Astrocyte (in vitro differentiated cells and primary cell): ENCODE measurements at places on chromosomes 2 and 18.
A peak's percentile ranks its signal among the peaks of the same experiment; 100 is the strongest.

DNA sequence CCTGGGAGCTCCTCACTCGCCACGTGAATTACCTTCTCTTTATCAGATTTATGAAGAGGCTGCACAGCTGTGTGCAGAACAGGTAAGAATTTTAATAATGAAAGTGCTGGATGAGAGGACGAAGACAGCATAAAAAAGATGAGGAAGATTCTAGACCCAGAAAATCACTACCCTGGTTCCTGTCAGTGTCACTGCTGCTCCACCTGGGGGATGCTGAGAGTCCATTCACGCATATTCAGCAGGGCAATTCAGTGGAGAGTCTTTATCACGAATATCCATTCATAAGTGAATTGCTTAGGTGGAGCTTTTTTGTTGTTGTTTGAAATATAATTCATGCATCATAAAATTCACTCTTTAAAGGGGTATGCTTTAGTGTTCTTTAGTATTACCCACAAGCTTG, 52.0 kb downstream of the MRPL33 start:
- no peak for DNase-seq

DNA sequence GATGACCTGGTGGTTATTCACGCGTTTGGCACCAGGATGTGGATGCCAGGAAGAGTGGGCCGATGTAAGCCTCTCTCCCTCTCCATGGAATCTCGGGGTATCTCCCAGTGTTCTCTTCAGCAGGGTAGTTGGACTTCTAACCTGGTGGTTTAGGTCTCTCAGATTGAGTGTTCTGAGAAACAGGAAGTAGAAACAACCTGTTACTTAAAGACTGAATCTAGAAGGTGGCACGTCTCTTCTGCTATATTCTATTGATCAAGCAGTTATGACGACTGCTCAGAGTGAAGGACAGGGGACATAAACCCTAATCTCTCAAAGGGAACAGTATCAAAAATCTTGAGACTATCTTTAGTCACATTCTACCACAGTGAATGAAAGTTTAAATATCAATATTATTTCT, 918.7 kb upstream of the PIK3C3 start:
- DNase-seq: no peak

DNA sequence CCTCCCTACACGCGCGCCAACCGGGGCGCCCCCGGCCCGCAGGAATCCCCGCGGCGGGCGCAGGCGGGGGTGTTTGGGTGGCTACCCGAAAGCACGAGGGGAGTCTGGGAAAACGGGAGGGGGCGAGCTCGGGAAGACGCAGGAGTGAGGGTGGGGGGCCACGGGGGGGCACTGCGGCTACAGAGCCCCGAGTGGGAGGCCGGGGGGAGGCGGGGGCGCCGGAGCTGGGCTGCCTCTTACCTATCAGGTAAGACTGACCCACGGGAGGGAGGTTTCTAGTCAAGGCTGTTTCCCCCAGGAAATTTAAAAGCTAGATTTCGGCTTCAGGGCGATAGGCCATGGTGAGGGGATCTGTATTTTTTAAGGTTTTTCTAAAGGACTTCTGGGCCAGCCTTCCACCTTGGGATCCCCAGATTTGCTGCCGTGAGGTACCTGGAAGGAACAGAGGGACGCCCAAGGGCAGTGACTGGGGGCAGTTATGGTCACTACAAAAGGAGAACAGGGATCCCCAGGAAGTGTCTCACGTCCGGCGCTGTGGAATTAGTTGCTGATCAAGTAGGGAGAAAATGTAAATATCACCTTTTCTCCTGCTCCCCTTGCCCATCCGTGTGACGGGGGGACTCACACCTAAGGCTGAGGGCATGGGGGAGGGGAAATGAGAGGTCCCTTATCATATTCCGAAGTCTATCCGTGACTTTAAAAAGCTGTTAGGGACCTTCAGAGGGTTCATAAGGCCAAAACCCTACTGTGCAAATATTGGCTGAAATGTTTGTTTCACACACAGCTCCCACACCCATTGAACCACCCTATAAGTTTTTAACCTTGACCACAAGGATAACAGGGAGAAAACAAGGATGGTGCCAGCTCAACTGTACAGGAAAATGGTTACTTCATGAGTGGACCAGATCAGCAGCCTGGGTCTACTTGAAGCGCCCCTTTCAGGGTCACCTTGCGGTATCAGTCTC, 638 bp upstream of the IRS1 start:
- DNase-seq: no peak

GRCh38 chr18:59189008-59189407, 30.9 kb upstream of the GRP start:
- no peak for DNase-seq

DNA sequence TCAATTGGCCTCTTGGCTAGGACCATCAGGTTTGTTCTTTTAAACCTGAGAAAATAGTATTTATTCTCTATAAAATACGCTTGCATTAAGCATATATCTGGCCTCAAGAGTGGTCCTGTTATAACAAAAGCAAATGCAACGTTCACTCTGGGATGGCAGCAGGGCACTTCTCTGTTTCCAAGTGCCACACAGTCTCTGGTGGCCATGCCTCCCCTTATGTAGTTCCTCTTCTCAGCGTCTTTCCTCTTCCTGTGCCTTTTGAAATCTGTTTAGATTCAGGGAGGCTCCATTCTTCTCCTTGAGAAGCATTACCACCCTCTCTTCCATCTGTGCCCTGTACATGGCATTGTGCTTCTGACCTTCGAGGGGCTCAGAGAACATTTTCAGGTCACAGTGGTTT, 51.9 kb downstream of the TSHZ1 start:
- DNase-seq: no peak

DNA sequence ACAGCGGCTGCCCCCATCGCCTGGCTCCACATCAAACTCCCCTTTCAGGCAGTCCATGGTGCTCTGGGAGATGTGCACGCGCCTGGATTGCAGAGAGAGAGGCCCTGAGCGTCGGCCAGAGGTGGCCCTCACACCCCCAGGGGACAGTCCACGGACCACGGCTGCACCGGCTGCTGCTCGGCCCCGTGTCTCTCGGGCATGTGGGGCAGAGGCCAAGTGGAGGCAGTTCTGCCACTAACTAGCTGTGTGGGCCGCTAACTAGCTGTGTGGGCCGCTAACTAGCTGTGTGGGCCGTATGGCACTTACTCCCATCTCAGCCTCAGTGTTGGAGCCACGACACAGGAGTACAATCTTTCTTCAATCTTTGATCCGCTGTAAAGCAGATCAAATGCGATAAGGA, 45.3 kb downstream of the CENPO start:
- no peak for DNase-seq

- DNase-seq: no peak
Measured at GRCh38 chr18:75618146-75618545, 190.6 kb upstream of the SMIM21 start.

- DNase-seq: no peak
Measured at GRCh38 chr18:59041819-59042815, 97.6 kb upstream of the SEC11C start.

GRCh38 chr2:64454386-64455332, 697 bp downstream of the LGALSL start:
- DNase-seq: peak; percentile 47

GRCh38 chr2:219457784-219458369, 23.2 kb downstream of the SPEG start:
- DNase-seq: no peak

GRCh38 chr2:157415591-157416101, 28.2 kb downstream of the CYTIP start:
- no peak for DNase-seq

- DNase-seq: no peak
Measured at GRCh38 chr2:49291619-49292018, 137.3 kb upstream of the FSHR start.

DNA sequence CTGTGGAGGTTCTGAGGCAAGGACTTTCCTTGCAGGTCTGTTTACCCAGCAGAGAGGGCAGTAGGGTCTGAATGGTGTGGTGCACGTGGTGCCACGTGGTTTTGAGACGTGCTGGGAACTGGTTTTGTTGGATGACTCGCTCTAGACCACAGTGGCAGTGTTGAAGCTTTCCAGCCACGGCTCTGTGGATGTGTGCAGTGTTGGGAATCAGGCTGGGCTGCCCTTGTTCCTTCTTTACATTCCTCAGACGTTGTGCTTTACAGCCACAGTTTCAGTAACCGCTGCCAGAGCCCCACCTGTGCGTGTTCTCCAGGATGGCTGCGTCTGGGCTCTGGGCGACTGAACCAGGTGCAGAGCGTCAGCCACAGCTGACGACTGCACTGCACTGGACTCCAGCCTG, 8.2 kb downstream of the CTDP1 start:
- DNase-seq: peak; percentile 62

DNA sequence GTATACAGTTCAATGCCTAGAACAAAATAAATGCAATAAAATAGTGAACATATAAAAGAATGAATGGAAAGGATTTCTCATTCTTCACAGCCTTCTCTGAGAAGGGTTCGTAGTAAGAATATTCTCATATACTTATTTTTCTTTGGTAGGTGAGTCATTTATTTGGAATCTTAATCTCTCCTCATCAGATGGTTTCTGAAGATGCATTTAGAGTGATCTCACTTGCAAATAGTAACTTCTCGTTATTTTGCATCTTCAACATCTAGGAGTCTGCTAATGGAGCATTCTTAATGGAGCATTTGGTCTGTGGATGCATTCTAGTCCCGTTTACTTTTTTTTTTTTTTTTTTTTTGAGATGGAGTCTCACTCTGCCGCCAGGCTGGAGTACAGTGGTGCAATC, 3.9 kb downstream of the UBXN4 start:
- peak; percentile 83 for DNase-seq

- peak; percentile 82 for DNase-seq
Measured at GRCh38 chr2:177552422-177553175, 160.0 kb downstream of the AGPS start.

DNA sequence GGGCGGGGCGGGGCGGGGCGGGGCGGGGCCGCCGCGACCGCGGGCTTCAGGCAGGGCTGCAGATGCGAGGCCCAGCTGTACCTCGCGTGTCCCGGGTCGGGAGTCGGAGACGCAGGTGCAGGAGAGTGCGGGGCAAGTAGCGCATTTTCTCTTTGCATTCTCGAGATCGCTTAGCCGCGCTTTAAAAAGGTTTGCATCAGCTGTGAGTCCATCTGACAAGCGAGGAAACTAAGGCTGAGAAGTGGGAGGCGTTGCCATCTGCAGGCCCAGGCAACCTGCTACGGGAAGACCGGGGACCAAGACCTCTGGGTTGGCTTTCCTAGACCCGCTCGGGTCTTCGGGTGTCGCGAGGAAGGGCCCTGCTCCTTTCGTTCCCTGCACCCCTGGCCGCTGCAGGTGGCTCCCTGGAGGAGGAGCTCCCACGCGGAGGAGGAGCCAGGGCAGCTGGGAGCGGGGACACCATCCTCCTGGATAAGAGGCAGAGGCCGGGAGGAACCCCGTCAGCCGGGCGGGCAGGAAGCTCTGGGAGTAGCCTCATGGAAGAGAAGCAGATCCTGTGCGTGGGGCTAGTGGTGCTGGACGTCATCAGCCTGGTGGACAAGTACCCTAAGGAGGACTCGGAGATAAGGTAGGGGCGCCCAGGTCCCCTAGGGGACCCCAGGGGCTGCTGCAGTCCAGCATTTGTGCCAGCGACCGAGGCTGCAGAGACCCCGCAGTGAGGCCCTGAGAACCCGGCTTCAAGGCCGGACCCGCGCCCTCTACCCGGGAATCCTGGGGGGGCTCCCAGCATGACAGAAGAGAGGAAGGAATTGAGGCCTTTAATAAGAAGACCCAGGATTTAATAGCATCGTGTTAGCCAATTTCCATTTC, at the start of gene KHK:
TSS of gene KHK (plus strand) at position 49 of the 870 bp plus-strand sequence. CDS start at position 537, 488 bp downstream.
- DNase-seq: no peak

- no peak for DNase-seq
Measured at GRCh38 chr18:49238433-49239042, 221.9 kb downstream of the DYM start.

GRCh38 chr18:53701697-53702096, 522.8 kb downstream of the MBD2 start:
- no peak for DNase-seq

- DNase-seq: peak; percentile 26
Measured at GRCh38 chr2:64143169-64144056, 807 bp downstream of the PELI1 start.

- DNase-seq: no peak
Measured at GRCh38 chr18:36298126-36298741, 721 bp downstream of the FHOD3 start.

DNA sequence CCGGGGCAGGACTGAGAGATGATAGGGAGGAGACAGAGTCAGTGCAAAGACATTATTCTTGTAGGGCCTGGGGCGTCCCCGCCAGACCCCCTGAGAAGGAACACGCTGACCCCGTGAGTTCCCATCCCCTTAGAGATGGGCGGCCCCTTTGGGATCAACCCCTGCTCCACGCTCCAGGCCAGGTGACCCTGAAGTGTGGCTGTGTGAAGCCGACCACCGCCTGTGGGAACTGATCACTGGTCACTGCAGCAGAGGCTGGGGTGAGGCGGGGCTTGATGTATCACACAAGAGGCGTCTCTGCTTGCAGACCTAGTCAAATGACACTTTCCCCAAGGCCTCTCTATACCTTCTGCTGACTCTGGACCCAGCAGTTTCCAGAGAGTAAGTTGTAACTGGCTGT, 157.4 kb upstream of the TWIST2 start:
- DNase-seq: no peak

DNA sequence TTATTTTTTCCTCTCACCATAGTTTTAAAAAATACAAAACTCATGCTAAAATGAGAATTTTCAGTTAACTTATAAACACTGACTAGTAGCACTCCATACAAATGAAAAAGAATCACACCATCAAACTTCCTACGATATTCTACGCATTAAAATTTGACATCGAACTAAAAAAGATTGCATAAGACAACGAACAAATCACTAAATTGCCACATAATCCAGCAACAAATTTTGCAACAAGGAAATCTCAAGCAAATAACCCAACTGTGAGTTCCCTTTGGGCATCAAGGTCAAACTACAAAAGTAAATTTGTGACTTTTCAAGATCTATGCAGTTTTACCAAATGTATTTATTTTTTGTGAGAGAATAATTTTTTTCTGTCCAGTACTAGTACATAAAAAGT, 1.5 kb downstream of the MAP3K2 start:
- no peak for DNase-seq

- no peak for DNase-seq
Measured at GRCh38 chr2:12221584-12221983, 475.2 kb downstream of the LPIN1 start.

GRCh38 chr2:196372276-196372809, 201.0 kb upstream of the STK17B start:
- DNase-seq: no peak

DNA sequence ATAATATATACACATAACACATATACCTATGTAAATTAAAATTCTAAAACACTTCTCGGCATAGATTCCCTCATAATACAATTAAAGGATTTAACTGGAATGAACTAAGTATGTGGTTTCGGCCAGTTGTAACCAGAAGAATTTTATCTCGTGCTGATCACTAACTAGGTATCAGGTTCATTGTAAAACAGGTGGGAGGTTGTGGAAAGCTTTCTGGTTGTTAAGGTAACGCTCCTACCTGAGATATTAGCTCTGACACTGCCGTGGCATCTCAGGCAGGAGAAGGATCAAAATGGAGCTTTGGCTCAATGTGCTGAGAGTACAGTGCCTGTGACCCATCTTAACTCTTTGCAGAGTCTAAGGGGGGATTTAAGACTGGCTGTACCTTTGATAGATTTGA, 42.5 kb downstream of the SLC9A2 start:
- no peak for DNase-seq

- DNase-seq: no peak
Measured at GRCh38 chr2:65856423-65856822, 424.0 kb upstream of the SPRED2 start.

- DNase-seq: no peak
Measured at GRCh38 chr2:57693965-57694364, 352.6 kb upstream of the VRK2 start.

GRCh38 chr2:144480285-144480684, 39.6 kb downstream of the ZEB2 start:
- DNase-seq: peak; percentile 59

GRCh38 chr2:149152469-149152953, 114.0 kb downstream of the LYPD6B start:
- DNase-seq: no peak

- DNase-seq: no peak
Measured at GRCh38 chr2:169071455-169071854, 2.1 kb downstream of the DHRS9 start.
